NCI-H524 treated with DMSO at 0.1 percent for 48 hours (cell line): ENCODE measurements at places on chromosomes 3 and 15.

DNA sequence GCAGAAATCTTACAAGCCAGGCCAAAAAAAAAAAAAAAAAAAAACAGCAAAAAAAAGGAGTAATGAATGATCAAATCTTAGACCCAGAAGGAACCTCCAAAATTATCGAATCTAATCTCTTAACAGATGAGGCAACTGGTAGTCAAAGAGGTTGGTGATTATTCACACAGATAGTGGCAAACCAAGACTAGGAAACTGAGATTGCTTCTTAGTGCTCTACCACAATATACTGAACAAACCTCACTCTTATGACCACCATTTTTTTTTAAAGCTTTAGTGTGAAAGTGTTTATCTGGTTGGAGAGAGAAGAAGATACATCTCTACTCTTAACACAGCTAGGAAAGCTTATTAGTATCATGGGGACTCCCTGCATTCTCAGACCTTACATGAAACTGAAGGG is 17.3 kb downstream of the ATOSA start:
- no peak for DNase-seq

GRCh38 chr3:72261566-72262564 is 476.9 kb upstream of the PROK2 start:
- DNase-seq = no peak

- no peak for DNase-seq
Measured at GRCh38 chr3:39180183-39180545, 12.2 kb downstream of the XIRP1 start.

DNA sequence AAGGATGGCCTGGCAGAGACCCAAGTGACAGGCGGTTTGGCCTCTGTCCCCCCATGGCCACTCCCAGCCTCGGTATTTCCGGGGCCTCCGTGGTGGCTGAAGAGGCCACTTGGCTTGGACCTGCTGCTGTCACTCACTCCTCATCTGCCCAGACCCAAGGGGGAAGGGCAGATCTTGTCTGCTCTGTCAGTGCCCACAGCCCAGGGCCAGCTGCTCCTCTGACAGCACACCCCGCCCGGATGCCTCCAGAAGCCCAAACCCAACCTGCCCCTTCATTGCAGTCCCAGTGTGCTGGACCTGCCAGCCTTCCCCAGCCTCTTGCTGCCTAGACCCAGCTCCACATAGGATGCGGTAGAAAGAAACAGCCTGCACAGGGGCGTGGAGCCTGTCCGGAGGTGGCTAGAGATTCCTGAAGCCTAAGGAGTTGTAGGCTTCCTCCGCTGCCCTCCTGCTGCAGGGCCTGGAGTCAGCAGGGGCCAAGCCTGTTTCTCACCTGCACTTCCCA is 52.0 kb downstream of the MAGEF1 start:
- peak; percentile 84 for DNase-seq

GRCh38 chr3:18667552-18667951 is 242.4 kb upstream of the SATB1 start:
- DNase-seq = no peak

DNA sequence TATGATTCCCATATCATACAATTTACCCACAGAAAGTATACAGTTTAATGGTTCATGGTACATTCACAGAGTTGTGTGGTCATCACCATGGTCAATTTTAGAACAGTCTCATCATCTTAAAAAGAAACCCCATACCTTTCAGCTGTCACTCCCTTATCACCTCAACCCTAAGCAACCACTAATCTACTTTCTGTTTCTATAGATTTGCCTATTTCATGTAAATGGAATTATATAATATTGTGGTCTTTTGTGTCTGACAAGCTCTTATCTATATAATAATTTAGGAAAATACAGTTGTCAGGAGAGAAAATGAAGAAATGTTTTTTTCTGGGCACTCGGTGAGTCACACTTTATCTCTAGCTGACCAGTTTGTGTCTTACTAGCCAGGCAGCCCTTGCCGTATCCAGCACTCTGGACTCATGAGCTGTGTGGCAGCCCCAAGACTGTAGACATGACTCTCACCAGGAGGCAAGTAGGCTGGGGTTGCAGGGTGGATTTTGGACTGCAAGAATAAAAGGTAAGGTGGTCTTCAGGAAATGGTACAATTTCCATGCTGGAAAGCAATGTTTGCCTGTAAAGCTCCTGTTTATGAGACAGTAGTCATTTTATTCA is 234.6 kb downstream of the THRB start:
- DNase-seq = no peak

DNA sequence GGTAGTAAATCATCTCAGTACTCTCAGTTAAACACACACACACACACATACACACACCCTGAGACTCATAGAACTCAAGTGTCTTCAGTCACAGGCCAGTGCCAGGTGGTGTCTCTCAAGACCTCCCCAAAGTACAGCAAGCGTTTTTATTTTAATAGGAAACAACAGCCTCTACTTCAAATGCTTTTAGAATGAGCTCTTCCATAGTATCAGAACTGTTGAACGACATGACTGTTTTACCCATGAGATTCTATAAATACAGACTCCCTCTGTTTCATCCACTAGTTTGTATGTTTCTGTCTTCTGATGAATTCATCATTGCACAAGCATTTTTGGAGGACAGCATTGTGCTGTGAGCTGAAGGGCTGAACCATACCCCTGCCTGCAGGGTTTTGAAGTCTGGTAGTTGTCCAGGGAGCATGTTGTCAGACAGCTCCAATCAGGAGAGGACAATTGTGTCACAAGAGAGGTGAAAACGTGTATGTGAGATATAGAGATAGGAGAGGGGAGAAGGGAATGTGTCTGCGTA is 201.0 kb upstream of the BCL6 start:
- peak; percentile 5 for DNase-seq

GRCh38 chr3:100226712-100227429 is 33.9 kb upstream of the TBC1D23 start:
- DNase-seq = no peak

GRCh38 chr3:127444761-127445160 is 145.8 kb downstream of the TPRA1 start:
- no peak for DNase-seq
